ENCODE measurements at places on chromosomes 3 and 15.

GRCh38 chr3:126512026-126512425, 5.5 kb downstream of the UROC1 start:
- no peak for DNase-seq

- DNase-seq, result no peak
Measured at GRCh38 chr3:166526881-166527280, 689.7 kb upstream of the BCHE start.

DNA sequence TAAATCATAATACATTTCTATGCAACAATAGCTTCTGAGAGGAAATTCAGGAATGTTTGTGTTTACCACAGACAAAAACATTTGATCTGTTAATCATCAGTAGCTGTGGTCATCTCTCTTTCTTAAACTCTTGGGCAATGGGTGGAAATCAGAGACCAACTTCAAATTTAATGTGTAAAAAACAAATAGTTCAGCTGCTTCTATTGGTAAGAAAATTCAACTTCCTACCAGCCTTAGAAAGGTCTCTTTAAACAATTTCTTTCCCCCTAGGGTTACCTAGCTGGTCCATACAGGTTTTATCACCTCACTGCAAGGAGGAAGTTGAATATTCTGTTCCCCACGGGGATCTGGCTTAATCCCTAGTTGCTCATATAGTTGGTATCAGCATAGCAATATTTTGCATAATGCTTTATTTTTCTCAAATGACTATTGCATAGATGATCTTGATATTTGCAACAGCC, 20.3 kb upstream of the PPP4R2 start:
- DNase-seq, result no peak

GRCh38 chr15:41150279-41150678, 34.2 kb upstream of the INO80 start:
- no peak for DNase-seq

DNA sequence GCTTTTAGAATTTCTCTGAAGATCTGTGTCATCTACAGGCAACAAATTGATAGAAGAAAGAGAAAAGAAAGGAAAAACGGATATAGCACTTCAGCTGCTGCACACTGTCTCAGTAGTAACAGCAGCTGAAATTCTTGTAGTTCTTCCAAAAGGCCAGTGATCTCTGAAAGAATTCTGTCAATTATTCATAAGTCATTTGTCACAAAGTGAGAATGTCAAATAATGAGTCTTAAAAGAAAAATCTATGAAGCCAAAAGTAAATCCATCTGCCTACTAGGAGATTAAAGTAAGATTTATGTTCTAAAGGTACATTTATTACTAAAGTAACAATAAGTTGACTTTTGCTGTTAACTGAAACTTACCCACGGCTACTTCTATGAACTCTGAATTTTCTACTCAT, 24.6 kb downstream of the IFT80 start:
- no peak for DNase-seq

DNA sequence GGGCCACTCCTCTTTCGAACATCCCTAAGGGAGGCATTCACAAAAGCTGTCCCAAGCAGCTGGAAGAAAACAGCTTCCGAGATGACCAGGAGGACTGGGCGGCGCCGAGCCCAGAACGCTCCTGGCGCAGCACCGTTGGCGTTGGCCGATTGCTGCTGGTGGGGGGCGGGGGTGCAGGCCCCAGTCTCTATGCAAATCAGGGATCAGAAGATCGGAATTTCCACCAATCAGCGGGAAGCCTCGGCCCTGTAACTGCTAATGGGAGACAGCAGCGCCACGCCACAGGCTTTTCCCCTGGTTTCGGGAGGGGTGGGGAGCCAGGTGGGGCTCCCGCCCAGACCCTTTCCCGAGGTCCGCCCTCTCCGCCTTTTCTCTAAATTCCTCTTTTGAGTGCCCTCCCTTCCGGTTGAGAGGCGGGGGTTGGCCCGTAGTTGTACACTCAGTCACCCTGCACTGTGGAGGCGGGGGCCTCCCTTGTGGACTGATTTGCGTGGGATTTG, 27.0 kb downstream of the HMCES start:
- DNase-seq, result peak; percentile 89

- no peak for DNase-seq
Measured at GRCh38 chr3:56192001-56192400, 276.3 kb downstream of the ERC2 start.

GRCh38 chr3:196120291-196120951, 38.5 kb upstream of the TFRC start:
- no peak for DNase-seq

- DNase-seq, result no peak
Measured at GRCh38 chr15:43483297-43484128, 9.4 kb downstream of the TP53BP1 start.

- DNase-seq, result no peak
Measured at GRCh38 chr3:151382671-151383070, 1.9 kb downstream of the P2RY12 start.

GRCh38 chr3:195240171-195240701, 30.7 kb downstream of the XXYLT1 start:
- DNase-seq, result no peak

- no peak for DNase-seq
Measured at GRCh38 chr15:31499953-31500765, 173.5 kb downstream of the KLF13 start.

GRCh38 chr15:42354824-42355223, 4.5 kb upstream of the CAPN3 start:
- DNase-seq, result no peak

DNA sequence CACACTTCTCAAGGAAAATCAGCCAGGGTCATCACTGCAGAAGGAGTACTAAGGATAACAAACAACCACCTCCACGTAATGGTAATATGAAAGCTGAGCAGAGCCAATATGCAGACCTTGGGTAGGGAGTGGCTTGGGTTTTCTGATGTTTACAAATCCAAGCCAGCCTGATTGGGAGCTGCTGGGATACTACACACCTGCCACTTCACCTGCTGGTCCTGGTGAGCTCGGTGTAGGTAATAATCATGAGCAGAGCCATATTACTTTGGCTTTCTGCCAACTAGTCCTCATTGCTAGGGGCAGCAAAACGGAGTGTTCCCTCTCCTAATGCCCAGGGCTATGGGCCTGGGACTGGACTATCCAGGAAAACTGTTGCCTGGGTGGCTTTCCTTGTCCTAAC, 433.5 kb upstream of the PPP2R3A start:
- DNase-seq, result no peak

DNA sequence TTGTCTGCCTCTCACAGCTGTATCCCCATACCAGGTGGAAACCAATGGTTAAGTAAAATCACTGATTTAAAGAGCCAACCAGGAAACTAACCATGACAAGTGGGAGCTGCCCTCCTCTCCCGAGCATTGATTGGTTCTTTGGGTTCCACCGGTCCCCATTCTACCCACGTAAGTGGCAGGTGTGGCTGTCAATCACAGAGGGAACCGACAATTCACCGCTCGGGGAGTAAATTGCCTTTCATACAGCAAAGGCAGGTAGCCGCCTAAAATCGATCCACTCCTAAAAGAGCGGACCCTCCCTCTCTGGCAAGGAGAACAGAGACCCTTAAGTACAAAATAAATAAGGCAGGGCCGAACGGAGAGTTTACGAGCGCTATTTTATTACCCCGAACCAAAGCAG, 1.2 kb downstream of the ERC2 start:
- DNase-seq, result peak; percentile 91

DNA sequence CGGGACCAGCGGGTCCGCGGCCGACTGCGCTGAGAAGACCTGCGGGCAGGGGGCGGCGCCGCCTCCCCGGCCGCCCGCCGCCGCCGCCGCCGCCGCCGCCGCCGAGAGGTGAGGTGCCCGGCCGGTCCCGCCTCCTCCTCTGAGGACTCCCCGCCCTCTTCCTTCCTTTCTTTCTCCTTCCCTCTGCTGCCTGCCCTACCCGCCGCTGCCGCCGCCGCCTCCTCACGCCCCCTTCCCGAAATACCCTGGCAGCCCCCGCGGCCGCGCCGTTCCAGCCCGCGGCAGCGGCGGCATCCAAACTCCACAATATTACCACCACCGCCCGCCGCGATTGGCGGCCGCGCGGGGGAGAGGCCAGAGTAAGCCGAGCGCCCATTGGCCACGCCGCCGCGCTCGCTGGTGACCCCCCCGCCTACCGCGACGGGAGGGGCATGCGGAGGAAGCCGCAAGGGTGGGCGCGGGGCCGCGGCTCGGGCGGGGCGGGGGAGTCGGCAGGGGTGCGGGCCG, 61.8 kb upstream of the ANKRD28 start:
- DNase-seq, result peak; percentile 85

DNA sequence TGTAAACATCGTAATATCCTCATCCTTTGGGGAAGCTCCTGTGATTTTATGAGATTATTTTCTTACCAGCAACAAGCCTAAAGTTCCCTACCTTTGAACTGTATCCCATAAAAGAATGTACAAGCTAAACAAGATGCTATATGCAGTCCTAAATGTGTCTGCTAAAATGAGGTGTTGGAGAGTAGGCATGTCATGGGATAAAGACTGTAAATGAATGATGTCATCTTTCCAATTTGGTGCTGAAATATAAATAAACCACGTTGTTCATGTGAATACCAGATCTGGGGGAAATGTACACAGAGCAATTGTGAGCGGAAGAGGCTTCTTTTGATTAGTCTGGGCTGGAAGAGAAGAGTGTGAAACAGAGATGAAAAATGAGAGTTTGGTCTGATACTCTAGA, 214.9 kb upstream of the WNT5A start:
- no peak for DNase-seq

GRCh38 chr3:126284258-126284904, 72.8 kb downstream of the KLF15 start:
- no peak for DNase-seq

GRCh38 chr3:86047161-86047560, 943.8 kb downstream of the VGLL3 start:
- no peak for DNase-seq

DNA sequence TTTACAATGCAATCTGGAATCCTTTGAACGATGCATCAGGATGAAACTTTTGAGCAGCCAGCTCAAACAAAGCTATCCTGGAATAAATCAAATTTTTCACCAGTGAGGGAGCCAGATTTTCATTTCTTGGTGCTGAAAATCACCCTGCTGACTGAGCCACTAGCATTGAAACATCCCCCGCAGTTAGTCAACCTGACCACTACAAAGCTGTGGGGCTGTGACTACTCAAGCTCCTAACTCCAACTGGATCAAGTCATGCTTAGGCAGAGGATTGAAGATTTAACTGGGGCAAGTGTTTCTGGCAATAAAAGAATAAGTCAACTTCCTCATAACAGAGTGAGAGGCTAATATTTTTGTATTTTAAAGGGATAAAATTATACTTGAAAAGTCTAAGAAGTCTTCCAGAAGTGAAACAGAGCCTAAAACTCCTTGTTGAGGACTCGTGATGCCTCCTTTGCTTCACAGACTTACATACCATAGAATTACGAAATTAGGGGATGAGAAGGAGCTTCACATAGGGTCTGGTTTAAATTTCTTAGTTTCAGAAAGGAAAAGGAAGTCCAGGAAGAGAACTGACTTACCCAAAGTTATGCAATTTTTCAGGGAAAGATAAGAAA, 177.8 kb downstream of the SERPINI1 start:
- DNase-seq, result no peak

- DNase-seq, result no peak
Measured at GRCh38 chr3:39234651-39235050, 42.3 kb upstream of the XIRP1 start.

DNA sequence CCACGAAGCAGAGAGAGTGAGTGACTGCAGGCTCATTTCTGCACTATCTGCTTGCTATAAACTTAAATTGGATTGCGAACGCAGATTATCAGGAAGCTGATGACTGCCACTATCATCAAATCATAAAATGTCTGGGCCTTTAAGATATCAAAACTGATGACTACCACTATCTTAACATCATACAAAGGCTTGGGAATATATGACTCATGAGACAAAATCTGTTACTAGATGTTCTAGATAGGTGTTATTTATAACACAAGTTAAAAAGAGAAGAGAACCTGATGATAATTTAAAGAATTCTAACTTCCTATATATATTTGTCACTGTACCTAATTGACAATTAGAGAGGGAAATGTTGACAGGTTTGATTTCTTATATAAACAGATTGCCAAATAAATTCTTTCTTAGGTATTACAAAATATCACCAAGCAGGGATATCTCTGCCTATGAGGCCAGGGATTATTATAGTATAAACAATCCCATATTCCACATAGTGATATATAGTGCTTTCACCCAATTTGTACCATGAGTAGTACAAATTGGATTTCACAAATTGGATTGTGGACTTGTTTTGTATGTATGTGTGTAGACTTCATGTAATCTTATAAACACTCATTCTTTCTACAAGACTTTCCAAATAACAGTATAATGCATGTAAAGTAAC, 1157.2 kb downstream of the ROBO1 start:
- no peak for DNase-seq

DNA sequence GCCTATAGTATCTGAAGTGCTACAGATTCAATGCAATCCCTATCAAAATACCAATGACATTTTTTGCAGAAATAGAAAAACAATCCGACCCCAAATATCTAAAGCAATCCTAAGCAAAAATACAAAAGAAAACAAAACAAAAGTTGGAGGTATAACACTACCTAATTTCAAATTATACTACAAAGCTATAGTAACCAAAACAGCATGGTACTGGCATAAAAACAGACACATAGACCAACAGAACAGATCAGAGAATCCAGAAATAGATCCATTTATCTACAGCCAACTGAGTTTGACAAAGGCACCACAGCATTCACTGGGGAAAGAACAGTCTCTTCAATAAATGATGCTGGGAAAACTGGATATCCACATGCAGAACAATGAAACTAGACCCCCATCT, 23.8 kb upstream of the CDAN1 start:
- no peak for DNase-seq

GRCh38 chr3:50490424-50490823, 13.0 kb downstream of the CACNA2D2 start:
- DNase-seq, result no peak

GRCh38 chr3:17491601-17492000, 250.8 kb downstream of the TBC1D5 start:
- no peak for DNase-seq

- peak; percentile 85 for DNase-seq
Measured at GRCh38 chr15:71962537-71962936, 152.2 kb downstream of the NR2E3 start.

GRCh38 chr3:140499114-140499757, 178.6 kb upstream of the TRIM42 start:
- DNase-seq, result peak; percentile 23

DNA sequence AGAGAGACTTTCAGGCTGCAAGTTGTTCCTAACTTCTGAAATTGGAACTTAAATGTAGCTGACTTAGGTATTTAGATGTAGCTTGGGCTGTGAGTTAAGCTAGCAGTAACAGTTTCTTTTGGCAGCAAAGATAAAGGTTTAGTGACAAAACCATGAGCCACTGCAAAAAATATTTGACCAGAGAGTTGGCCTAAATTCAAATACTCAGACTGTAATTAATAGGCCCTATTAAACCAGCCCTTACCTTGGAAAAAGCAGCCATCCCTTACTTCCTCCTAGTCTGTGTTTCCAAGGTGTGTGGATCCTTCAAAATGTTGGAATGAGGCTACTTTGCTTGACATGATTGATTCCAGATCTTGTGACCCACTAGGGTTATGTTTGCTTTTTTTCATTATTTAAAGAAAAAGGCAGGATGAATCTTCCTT, 8.2 kb downstream of the TPM1 start:
- DNase-seq, result no peak

DNA sequence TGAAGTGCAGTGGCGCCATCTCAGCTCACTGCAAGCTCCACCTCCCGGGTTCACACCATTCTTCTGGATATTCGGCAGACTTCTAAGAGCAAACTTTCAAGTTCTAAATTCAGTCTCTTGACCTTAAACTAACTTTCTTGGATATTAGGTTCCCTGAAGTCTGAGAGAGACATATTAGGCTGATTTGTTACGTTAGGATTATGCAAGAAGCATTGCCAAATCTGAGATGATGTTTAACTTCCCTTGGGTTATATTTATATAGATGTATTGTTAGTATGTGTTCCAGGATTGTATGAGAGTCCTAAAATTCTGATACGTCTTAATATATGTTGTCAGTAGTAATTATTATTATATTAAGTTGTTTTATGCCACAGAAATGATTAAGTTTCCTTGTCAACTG, 80.1 kb downstream of the SLC6A1 start:
- no peak for DNase-seq
